Esophagus squamous epithelium (tissue), 5 donors: ENCODE measurements at places on chromosomes 3 and 15. TPM values are rescaled to one million over a fixed set of nuclear protein-coding genes. Genes with fewer than 3 reads are reported as not detected.

ALS2CL gene
- 42.4 TPM for total RNA-seq

P2RY13 gene
- total RNA-seq, result 3.1 TPM

ADAMTS9 gene
- total RNA-seq, result 6.7 TPM

DNA sequence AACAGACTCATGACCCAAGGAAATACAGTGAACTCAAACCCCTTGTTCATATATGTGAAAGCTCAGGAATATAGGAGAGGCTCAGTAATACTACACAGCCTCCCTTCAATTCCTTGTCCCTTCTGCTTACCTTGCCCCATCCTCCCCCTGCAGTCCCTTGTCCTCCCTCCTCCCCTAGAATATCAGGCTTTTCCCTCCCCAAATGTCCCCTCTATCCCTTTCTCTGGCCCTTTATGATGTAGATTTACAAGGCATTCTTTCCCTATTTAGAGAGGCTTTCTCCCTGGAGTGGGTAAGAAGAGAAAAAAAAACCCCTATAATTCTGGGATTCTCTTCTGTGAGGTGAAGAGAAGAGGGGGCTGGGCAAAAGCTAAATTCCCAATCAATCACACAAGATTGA, 64.9 kb upstream of the KBTBD8 start:
- no peaks in the 10 kb centered on the region for H3K4me1 ChIP-seq
- H3K36me3 ChIP-seq, result no peaks in the 10 kb centered on the region
- no peak for DNase-seq
- peaks cover 10% of the 10 kb centered on the region for H3K27me3 ChIP-seq

GRCh38 chr3:119322021-119322834, 28.0 kb downstream of the ARHGAP31 start:
- H3K27me3 ChIP-seq, result no peaks in the 10 kb centered on the region
- DNase-seq, result no peak
- H3K27ac ChIP-seq, result peak overlapping the region; percentile 96
- H3K36me3 ChIP-seq, result no peaks in the 10 kb centered on the region

DNA sequence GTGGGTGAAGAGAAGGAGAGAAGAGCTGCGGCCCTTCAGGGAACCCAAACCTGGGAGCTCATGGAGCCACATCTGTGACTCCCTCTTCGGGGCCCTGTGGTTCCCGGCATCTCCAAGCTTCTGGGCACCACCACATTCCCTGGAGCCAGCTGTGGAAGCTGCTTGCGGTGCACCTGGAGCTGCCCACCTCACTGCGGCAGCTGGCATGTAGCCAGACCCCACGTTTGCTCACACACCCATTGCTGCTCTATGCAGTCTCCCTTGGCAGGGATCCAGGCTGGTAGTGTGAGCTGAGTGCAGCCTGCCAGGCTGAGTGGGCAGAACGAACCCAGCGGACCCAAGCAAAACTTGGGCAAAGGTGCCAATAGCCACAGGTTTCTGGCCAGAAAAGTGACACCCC, 16.8 kb upstream of the PLA2G4E start:
- peaks cover 55% of the 10 kb centered on the region for H3K4me1 ChIP-seq
- H3K4me3 ChIP-seq, result no peak overlapping the region
- H3K27ac ChIP-seq, result peak overlapping the region; percentile 77
- H3K36me3 ChIP-seq, result no peaks in the 10 kb centered on the region
